ENCODE measurements at places on chromosomes 4 and X.

GRCh38 chr4:133157460-133158160 is 8.5 kb downstream of the PCDH10 start:
- DNase-seq, result no peak

GRCh38 chr4:87985097-87985886 is 9.8 kb downstream of the SPP1 start:
- DNase-seq, result no peak

GRCh38 chr4:118981171-118981838 is 92.7 kb downstream of the SYNPO2 start:
- DNase-seq, result no peak

DNA sequence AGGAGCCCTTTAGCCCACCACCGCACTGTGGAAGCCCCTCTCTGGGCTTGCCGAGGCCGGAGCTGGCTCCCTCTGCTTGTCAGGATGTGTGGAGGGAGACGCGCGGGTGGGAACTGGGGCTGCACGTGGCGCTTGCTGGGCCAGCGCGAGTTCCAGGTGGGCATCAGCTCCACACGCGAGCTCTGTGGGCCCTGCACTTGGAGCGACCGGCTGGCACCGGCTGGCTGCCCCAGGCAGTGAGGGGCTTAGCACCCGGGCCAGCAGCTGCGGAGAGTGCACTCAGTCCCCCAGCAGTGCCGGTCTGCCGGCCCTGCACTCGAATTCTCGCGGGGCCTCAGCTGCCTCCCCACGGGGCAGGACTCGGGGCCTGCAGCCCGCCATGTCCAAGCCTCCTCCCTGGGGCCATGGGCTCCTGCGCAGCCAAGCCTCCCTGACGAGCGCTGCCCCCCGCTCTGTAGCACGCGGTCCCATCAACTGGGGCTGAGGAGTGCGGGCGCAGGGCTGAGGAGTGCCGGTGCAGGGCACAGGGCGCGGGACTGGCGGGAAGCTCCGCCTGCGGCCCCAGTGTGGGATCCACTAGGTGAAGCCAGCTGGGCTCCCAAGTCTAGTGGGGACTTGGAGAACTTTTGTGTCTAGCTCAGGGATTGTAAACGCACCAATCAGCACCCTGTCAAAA is 93.6 kb downstream of the DTHD1 start:
- no peak for DNase-seq

- DNase-seq, result no peak
These were observed 134.2 kb downstream of the SHROOM3 start for GRCh38 chr4:76569225-76569624.

GRCh38 chr4:823176-823760 is 2.7 kb downstream of the CPLX1 start:
- no peak for DNase-seq

DNA sequence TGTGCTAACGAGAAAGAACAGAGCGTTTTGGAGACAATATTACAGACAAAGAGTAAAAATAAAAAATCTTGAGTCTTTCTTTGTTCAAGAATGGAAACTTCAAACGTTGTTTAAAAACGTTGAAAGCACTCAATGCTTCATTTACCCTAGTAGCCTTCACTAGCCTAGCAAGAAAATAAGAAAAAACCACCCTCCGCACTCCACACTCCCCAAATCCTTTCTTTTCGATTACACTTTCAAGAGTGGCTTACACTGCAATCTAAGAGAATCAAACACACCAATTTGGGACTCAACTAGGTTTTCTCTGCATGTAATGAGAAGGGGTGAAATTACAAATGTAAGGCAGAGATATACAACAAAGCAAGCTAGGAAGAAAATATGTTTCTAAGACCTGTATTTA is 4.7 kb downstream of the TMSB4X start:
- DNase-seq, result no peak

DNA sequence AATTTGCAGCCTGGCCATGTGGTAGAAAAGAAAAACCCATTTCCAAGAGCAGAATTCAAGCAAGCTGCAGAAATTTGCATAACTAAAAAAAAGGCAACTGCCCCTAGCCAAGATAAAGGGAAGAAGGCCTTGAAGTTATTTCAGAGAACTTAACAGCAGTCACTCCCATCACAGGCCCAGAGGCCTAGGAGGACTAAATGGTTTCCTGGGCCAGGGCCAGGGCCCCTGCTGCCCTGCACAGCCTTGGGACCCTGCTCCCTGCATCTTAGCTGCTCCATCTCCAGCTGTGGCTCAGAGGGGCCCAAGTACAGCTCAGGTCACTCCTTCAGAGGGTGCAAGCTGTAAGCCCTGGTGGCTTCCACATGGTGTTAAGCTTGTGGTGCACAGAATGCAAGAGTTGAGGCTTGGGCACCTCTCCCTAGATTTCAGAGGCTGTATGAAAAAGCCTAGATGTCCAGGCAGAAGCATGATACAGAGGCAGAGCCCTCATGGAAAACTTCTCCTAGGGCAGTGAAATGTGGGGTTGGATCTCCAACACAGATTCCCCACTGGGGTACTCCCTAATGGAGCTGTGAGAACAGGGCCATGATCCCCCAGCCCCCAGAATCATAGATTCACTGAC is 6.7 kb upstream of the MID2 start:
- no peak for DNase-seq

DNA sequence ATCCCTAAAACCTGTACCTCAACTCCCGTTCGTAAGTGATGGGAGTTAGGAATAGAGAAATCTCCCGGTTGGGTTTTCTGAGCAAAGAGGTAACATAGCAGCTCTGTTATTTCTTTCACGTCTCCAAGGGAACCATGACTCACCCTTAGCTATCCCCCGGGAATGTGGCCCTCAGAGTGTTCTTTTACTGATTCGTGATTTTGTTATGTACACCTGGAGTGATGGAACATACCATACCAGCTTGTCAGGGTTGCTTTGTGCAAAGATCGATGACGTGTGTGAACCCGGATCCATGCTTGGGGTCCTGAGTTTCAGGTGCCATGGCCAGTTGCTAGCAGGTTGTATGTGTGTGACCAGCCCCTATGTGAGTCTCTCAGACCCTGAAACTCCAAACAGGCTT is 52.6 kb downstream of the HPRT1 start:
- DNase-seq, result no peak

DNA sequence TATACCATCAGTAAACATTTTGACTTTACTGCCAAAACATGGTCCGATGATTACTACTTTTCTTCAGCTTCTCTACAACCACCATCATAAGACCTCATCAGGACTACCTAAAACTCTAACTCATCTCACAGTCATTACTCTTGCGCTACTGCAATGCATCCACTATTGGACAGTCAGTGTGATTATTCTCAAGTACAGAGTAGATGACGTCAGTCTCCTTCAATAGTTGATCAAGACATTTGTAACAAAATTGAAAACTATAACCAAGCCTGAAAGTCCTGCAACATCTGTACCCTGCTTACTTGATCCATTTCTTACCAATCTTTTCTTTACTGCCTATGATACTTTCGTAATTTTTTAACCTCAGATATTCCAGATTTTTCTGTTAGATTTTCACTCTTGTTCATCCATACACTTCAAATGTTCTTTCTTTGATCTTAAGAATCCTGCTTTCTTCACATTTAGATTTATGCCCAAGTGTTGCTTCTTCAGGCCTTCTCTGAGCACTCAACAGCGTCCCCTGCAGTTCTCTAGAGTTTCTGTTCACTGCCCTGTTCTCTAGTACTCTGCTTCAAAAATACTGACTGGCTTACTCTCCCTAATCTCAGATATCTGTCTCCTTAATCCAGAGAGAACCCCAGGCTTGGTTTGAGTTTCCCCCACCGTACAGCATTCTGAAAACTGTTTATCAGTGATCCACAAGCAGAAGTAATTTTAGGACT is 1517.6 kb downstream of the STIM2 start:
- DNase-seq, result no peak

- DNase-seq, result no peak
These were observed 172.5 kb downstream of the HNRNPD start for GRCh38 chr4:82201303-82201702.

GRCh38 chrX:18424482-18425198 is 768 bp upstream of the CDKL5 start:
- DNase-seq, result no peak

DNA sequence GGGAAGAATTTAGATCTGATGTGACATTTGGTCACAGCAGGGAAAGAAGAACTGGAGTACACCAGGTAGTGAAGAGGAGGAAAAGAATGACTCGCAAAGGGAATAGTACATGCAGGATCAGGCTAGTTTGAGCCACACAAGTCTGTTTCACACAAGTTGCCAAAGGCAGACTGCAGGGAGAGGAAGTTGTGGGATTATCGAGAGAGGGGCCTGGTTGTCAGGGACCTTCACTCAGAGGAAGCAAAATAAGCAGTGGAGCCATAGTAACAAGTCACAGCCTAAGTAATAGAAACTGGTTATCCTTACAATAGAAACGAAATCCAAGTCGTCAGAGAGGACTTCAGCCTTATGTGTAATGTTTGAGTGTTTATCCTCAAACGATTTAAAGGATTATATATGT is 316.7 kb upstream of the HTR2C start:
- DNase-seq, result no peak

DNA sequence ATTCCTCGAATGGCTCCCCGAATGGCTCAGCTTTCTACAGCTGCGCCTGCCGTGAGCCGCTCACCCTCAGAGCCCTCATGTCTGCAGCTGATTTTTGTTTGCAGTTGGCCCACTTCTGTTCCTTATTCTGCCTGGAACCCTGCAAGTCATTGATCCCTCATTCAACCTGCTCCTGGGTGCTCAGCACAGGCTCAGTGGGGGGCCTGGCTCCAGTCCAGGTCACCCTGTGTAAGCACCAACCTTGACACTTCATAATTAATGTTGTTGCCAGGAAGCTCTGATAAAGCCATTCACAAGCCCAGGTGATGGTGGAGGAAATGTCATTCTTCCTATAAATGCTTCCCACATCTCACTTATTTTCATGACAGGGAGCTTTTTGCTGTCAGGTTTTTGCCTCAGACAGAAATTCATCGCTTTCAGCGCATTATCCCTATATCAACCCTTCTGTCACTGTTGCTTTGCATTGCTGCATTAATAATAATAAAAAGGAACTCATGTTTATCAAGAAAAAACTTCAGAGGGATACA is 85.7 kb downstream of the F11 start:
- DNase-seq, result no peak

DNA sequence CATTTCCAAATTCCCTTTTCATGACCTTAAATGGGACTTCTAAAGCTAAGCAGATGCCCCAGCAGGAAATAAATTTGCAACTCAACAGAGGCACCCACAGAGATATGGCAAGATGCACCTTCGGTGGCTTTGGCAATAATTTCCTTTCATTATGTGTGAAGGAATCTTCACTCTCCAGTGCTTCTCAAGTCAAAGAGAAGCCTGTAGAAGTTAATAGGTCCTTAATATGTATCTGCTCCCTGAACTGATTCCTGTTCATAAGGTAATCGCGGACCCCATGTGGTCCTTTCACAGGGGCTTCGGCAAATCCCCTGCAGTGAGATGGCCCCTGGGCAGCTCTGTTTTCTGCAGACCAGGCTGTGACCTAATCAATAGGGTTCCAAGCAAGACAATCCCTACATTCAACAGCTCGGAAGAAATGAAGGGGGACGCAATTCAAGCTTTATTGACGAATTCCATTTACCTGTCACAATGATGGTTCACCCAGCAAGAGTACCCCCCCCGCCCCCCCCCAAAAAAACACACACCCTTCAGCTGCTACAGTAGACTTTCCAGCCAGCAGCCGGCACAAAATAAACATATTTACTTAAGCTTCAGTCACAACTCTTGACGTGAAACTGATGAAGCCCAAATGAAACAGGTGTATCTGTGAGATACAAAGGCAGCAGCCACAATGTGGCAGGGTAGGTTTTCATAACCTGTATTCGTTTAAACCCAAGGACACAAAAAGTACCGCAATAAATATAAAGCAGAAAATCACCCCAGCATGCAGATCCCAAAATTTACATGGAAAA is 35.3 kb downstream of the FAT1 start:
- DNase-seq, result no peak

- no peak for DNase-seq
These were observed 135.8 kb downstream of the IL15 start for GRCh38 chr4:141771889-141772830.

DNA sequence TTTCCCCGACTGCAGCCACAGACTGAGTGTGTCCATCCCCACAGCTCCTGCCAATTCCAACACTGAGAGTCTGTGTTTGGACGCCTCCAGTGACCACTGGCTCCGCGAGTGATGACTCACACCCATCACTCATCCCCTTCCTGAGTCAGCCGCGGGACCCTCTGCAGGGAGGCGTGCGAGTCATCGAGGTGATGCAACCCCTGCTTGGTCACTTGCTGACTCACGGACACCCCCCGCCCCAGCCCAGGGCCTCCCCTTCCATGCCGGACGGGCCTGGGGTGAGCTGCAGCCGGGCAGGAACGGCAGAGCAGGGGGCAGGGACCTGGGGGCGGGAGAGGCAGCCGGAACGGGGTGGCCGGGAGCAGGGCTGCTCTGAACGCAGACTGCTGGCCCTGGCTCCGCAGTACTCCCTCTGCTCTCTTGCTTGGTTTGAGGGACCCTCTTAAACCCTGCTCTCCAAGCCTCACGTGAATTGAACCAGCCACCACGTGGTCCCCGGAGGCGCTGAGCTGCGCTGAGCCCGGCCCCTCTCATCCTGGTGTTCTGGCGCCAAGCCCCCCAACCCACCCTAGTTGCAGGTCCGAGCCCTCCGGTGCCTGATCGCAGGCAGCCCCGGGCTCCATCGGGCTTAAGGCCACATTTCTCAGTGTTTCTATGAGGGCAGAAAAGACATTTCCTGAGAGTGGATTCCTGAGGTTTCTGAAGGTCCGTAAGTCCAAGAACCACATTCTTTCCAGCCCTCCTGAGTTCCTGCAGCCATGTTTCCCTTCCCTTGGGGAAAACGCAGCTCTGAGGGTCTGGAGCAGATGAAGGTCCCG is 32.4 kb downstream of the FGFRL1 start:
- no peak for DNase-seq

DNA sequence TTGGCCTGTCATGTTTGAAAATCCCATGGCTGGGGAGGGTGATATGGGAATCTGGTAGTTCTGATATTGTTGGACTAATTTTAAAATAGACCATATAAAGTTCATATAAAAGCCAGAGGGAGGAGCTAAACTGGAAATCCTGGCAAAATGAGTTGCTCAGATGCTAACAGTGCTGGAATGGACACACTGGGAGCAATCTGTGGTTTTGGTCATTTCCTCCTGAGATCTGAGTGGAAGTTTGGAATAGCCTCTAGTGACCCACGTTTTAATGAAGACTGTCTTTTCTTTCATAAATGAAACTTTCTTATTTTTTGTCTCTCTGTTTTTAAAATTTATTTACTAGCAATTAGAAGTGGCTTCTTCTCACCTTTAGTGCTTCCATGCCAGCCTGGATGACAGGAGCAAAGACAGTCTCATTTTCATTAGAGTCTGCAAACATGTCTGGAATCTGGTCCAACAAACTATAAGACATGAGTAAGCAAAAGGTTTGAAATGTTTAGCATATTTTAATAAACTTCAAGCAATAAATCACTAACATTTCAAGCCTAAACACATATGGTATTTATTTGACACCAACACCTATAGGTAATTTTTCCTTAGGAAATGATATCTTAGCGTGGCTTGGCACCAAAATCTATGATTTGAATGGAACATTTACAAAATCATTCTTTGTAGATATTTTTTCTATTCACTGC is 66.6 kb downstream of the METTL14 start:
- no peak for DNase-seq

DNA sequence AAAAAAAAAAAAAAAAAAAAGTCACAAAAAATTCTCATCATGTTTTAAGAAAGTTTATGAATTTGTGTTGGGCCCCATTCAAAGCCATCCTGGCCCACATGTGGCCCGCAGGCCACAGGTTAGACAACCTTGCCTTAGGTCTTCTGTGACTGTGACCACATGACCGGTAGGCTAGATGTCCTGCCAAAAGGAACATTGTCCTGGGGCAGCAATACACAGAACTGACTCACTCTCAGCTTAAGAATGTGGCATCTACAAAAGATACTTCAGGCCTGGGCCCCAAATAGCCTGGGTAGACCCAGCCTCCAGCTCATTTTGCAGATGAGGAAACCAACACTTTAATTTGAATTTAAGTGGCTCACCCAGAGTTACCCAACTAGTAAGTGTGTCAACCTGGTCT is 10.0 kb downstream of the AWAT2 start:
- DNase-seq, result no peak
